ENCODE measurements at places on chromosomes 12 and 14. TPM values are rescaled to one million over a fixed set of nuclear protein-coding genes. Genes with fewer than 3 reads are reported as not detected.

Gene PLA2G1B
- polyA plus RNA-seq = not detected

Gene SLC39A5
- polyA plus RNA-seq = not detected

Gene KLRB1
- polyA plus RNA-seq = not detected

Gene ACSM4
- polyA plus RNA-seq = not detected

GRCh38 chr14:76125511-76125910 lies 26.2 kb upstream of the GPATCH2L start:
- DNase-seq = no peak
